SJSA1 (cell line): ENCODE measurements at places on chromosomes 12 and 14. TPM values are rescaled to one million over a fixed set of nuclear protein-coding genes. Genes with fewer than 3 reads are reported as not detected.

LHX5 gene
- not detected in 2 replicates for total RNA-seq

PRH2 gene
- not detected in 2 replicates for total RNA-seq

SLC15A5 gene
- not detected in 2 replicates for total RNA-seq

PLEKHH1 gene
- 0.97 TPM in 1 of 2 replicates, not detected in the other for total RNA-seq

ADCY6 gene
- total RNA-seq: 20.6 and 22.9 TPM in 2 replicates

SLC35F4 gene
- not detected in 2 replicates for total RNA-seq

NFE2 gene
- not detected in 2 replicates for total RNA-seq

RNASE3 gene
- not detected in 2 replicates for total RNA-seq

TMTC1 gene
- 0.21 TPM in 1 of 2 replicates, not detected in the other for total RNA-seq

BRMS1L gene
- total RNA-seq: 3.7 and 9.9 TPM in 2 replicates

CMKLR1 gene
- total RNA-seq: not detected in 2 replicates

TMEM132C gene
- total RNA-seq: not detected in 2 replicates

KERA gene
- total RNA-seq: 41.1 and 72.5 TPM in 2 replicates

CPM gene
- total RNA-seq: 72.6 and 74.4 TPM in 2 replicates

GALNT16 gene
- 0.03 TPM in 1 of 2 replicates, not detected in the other for total RNA-seq

FGF23 gene
- not detected in 2 replicates for total RNA-seq

SSTR1 gene
- total RNA-seq: not detected in 2 replicates

GPR84 gene
- total RNA-seq: not detected in 2 replicates

CLEC14A gene
- total RNA-seq: not detected in 2 replicates

ATN1 gene
- 6.0 and 7.2 TPM in 2 replicates for total RNA-seq
